ENCODE measurements at places on chromosomes 4 and X.

DNA sequence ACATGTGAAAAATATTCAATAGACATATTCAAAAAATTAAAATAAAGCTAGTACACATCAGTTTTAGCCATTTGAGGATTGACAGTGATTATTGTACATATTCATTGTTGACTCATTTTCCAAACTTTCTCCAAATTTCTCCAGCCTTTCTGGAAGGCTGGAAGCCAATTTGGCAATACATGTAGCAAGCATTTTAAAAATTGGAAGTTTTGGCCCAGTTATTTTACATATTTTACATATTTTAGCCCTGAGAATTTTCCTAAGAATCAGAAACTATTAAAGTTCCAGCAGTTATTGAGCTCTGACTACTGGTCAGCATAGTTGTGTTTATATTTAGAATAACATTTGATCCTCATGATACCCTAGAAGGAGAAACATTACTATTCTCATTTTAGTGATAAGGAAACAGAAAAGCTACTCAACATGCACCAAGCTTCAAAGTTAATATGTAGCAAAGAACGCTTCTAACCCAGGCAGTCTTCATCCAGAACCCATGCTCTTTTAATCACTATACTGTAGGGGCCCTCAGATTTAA, 3.2 kb downstream of the CABS1 start:
- DNase-seq: no peak

DNA sequence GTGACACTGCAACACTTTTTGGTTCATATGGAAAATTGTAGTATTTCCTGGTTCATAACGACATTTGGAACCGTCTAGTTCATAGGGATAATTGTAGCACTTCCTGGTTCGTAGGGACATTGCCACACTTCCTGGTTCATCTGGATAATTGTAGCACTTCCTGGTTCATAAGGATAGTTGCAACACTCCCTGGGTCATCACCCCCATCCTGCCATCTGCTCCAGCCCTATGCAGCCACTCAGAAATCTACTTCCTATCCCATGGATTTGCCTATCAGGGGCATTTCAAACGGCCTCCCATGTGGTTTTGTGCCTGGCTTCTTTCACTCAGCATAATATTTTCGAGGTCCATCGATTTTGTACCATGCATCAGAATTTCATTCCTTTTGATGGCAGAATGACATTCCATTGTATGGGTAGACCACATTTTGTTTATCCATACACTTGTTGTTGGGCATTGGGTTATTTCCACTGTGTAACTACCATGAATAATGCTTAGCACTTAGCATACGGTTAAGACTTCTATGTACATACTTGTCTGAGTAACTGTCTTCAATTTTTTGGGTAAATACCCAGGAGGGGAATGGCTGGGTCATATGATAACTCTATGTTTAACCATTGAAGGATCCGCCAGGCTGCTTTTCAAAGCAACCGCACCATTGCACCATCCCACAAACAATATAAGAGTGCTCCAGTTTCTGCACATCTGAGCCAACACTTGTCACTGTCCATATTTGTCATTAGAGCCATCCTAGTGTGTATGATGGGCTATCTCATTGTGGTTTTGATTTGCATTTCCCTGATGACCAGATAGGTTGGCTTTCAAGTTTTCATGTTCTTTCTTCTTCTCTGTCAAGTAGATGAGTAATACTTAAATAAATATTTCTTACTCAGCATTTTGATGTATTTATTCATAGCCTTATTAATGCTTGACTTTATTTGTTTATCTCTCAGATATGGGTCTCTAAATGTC, 58.3 kb upstream of the CD99 start:
- DNase-seq: no peak

GRCh38 chrX:112705726-112706125, 26.0 kb upstream of the LHFPL1 start:
- DNase-seq: no peak

GRCh38 chr4:70518269-70518668, at the start of gene AMTN:
Gene AMTN, plus strand, starts transcription at chr4:70518569. Its CDS starts 209 bp downstream, at chr4:70518778.
- DNase-seq: no peak

DNA sequence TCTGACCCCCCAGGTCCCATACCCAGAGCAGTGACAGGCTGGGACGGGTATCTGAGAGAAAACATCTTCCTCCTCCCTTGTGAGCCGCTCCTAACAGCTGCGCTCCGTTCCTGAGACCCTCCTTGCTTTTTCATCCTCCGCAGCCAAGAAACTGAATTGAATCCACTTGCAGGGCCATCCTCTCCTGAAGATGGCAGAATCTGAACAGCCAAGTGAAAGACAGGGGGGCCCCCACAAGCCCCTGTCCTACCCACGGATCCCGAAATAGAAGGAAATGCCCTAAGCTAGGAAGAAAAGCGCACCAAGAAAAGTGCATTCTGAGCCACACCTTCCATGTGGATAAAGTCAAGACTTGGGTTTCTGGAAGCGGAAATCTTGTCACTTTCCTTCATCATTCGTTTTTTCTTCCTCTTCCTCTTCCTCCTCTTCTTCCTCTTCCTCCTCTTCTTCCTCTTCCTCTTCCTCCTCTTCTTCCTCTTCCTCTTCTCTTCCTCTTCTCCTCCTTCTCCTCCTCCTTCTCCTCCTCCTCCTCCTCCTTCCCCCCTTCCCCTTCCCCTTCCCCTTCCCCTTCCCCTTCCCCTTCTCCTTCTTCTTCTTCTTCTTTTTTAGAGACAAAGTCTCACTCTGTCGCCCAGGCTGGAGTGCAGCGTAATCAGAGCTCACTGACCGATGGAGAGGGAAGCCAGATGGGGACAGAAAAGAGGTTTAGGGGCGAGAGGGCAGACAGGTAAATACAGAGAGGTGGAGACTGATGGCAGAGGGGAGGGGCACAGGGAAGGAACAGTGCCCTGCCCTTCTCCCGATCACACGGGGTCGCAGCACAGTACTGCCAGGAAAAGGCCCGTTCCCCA, 86.0 kb upstream of the WWC2 start:
- DNase-seq: no peak

DNA sequence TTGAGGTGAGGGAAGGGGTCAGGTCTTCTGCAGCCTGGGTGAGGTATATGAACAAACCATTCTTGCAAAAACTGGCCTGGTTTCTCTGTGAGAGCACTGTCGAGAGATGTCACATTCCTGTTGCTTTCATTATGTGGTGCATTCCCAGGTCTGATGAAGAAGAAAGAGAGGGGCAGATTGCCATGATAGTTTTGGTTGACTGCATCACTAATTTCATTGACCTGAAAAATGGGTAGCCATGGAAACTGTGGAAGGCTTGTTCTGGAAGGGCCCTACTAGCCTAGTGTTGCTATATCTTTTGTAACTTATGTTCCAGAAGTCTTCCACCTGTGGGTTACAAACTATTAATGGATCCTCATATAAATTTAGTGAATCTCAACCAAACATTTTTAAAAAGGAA, 32.9 kb upstream of the CYBB start:
- DNase-seq: no peak

GRCh38 chr4:106343865-106344646, 24.5 kb downstream of the GIMD1 start:
- no peak for DNase-seq

DNA sequence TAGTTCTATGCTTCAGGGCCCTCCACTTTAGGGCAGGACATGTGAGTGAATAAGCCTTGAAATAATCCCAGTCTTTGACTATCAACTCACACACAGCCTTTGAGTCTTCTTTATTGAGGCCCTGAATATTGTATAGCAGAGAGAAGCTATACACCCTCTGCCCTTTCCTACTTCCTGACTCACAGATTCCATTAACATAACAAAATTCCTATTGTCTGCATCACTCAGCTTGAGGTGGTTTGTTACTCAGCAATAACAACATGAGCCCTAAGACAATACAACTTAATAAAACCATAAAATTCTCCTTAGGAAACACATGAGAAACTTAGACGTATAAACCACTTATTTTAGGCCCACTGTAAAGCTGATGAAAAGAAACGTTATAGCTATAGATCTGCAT, 680.3 kb upstream of the DIAPH2 start:
- no peak for DNase-seq

DNA sequence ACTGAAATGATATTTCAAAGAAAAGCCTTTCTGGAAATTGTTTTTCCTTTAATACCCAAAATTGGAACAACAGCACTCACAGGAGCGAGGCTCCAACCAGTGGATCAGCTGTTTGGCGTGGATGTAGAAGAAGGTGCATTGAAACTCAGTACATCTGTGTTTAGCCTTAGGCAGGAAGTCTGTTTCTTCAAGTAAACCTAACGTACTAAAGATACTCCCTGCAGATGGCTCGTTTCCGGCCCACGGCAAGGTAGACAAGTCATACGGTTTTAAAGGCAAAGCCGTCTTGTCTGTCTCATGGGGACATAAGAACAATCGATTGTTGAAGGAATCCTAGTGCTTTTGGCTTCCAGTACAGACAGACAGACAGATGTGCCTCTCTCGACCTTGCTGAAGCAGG, 50.0 kb upstream of the CLCN4 start:
- peak; percentile 67 for DNase-seq

DNA sequence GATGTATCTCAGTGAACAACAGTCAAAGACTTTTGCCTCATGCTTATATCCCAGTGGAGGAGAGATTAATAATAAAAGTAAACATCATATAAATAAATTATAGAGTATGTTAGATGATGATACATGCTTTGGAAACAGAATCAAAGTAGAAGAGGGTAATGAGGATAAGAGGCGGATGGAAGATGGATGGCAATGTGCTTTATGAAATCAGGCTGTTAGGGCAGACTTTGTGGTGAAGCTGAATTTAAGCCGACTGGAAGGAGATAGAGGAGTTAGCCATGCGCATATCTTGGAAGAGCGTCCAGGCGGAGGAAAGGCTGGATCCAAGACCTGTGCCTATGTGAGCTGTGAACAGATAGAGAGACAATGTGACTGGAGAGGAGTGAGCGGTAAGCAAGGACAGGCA, 74.9 kb upstream of the GUCY1A1 start:
- no peak for DNase-seq

- DNase-seq: no peak
These were observed 9.3 kb upstream of the SEC24B start for GRCh38 chr4:109424093-109424841.

- DNase-seq: no peak
These were observed 379.1 kb downstream of the IL1RAPL1 start for GRCh38 chrX:28966331-28966730.

DNA sequence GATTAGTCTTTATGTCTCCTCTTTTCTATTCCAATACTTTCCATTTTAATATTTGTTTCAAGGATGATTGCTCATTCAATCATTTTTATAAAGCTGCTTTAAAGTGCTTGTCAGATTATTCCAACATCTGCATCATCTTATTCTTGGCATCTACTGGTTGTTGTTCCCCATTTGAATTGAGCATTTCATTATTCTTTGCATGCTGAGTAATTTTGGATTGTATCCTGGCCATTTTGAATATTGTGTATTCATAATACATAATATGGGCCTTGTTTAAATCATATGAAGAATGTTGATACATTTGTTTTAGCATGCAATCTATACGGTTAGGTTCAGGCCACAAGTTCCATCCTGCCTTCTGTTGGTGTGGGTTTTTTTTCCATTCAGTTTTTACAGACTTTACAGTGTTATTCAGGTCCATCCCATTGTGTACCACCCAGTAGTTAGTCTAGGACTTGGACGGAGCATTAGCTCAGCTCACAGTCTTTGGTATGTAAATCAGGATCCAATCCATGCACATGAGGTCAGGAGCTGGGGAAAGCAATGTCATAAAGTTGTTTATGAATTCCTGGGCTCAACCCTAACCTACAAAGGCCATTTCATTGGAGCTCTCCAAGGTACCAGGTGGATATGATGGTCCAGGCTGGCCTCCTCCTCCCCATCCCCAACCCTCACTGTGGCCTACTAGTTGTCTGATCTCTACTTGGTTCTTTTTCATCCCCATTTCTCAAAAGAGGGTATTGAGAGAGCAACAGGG, 20.3 kb downstream of the RGN start:
- DNase-seq: peak; percentile 1

GRCh38 chr4:8467016-8467415, 26.4 kb downstream of the TRMT44 start:
- no peak for DNase-seq

- DNase-seq: no peak
These were observed 38.7 kb upstream of the PDK3 start for GRCh38 chrX:24426340-24426913.

GRCh38 chr4:53619431-53619830, 28.1 kb upstream of the LNX1 start:
- no peak for DNase-seq

GRCh38 chr4:3520796-3521600, 11.2 kb downstream of the LRPAP1 start:
- no peak for DNase-seq

- peak; percentile 35 for DNase-seq
These were observed 51.1 kb downstream of the SH3KBP1 start for GRCh38 chrX:19836337-19836736.

DNA sequence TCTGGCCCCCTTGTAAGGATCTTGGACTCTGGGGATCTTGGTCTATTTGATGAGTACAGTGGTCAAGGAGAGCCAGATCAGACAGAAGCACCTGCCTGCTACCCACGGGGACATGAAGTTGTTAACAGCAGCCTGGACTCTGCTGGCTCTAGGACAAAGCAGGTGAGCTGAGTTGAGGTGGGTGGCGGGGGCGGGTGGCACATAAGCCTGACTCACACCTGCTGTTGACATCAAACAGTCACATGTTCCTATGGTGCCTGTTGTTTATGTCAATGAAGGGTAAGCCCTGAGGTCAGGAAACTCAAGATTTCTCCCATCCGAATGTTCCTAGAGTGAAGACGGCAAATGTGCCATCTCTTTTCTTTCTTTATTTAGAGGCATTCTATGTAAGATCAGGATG, 50.1 kb upstream of the CLNK start:
- DNase-seq: no peak

GRCh38 chr4:26082565-26082964, 168.5 kb downstream of the SMIM20 start:
- DNase-seq: no peak

- no peak for DNase-seq
These were observed 55.2 kb downstream of the CHST7 start for GRCh38 chrX:46628460-46629371.

DNA sequence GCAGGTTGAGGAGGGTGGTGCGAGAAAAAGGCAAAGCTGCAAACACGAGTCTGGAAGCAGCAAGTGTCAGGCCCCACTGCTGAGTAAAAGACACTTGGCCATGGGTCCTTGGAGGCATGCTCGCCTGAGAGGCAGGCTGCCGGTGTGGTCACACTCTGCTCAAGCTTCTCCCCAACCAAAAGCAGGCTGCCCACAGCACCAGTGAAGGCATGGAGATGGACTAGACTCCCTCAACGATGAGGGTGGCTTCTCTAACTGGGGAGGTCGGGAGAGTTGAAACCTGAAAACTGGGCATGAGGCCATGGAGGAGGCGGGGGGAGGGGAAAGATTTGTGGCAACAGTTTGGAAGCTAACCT, 86.5 kb downstream of the ATG4A start:
- DNase-seq: no peak

All from mesenteric fat pad (tissue), 1 donor.